ENCODE measurements at places on chromosomes 6 and 20. TPM values are rescaled to one million over a fixed set of nuclear protein-coding genes. Genes with fewer than 3 reads are reported as not detected.

- DNase-seq: no peak
These were observed 63.4 kb downstream of the QRSL1 start for GRCh38 chr6:106692819-106693208.

GRCh38 chr20:22214296-22214695 lies 370.1 kb downstream of the FOXA2 start:
- no peak for DNase-seq

- DNase-seq: no peak
These were observed 128.6 kb upstream of the SLC22A23 start for GRCh38 chr6:3585320-3585935.

The BFSP1 gene
- total RNA-seq: 1.0 TPM

DNA sequence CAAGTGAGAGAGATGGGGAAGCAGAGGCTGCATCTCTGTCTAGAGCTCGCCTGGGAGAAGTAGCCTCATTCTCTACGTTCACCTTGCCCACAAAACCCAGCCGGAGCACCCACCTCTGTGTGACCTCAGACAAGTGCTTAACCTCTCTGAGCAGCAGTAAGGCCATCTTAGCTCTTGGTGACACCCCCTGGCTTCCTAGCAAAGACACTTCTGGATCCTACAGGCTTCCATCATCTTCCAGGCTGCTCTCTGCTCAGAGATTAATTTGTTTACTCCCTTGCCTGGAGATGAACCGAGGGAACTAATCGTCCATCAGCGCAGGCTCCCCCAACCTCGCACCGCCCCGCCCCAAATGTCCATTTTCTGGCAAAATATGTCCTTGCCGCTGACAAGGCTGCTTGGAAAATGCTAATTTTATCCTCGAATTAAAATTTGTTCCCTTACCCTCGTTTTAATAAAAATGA lies 24.0 kb upstream of the CTNNBL1 start:
- no peak for DNase-seq

DNA sequence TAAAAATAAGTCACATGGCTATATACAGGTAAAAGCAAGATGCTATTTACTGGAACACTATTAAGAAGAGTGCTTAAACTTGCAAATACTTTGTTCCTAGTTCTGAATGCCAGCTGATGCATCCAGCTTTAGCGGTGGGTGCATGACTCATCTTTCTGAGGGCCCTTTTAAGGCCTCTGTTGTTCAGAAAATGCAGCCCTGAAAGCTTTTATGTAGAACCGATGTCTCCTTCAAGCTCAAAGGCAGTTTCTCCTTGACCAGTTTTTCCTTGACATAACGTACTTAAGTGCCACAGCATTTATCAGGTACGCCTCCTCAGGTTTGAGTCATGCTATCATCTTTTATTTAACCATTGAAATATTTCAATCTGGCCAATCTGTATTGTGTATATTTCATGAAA lies 82.8 kb downstream of the MLIP start:
- DNase-seq: no peak

- no peak for DNase-seq
These were observed 42.6 kb upstream of the APCDD1L start for GRCh38 chr20:58557733-58558342.

The CLDN20 gene
- total RNA-seq: not detected
